SJSA1 (cell line): ENCODE measurements at places on chromosomes 2 and 18.

- no peak for DNase-seq
Observed at GRCh38 chr2:18412980-18413675, 147.3 kb downstream of the RDH14 start.

- DNase-seq = no peak
Observed at GRCh38 chr2:224876522-224876921, 160.4 kb upstream of the CCDC195 start.

- DNase-seq = no peak
Observed at GRCh38 chr2:218009231-218009630, 6.4 kb upstream of the TNS1 start.

GRCh38 chr2:9473985-9474360, 378 bp upstream of the IAH1 start:
- DNase-seq = no peak

GRCh38 chr18:3238742-3239141, 8.9 kb upstream of the MYL12A start:
- DNase-seq = no peak

DNA sequence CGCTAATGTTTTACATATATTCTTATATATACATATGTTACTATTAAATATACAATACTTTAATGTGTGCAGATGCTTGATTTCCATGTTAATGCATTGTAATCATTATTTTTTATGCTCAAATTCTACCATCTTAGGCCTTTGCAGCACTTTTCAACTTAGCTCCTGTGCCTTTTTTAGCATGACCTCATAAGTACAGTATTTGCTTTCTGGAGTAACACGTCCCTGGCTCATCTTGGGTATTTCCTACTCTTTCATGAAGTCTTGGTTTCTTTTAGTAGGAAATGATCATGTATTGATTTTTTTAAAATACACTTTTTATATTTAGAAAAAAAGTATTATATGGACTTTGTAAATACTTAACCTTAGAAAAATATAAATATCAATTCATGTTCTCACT, 36.5 kb downstream of the CAB39 start:
- no peak for DNase-seq

- no peak for DNase-seq
Observed at GRCh38 chr2:152894051-152894450, 175.6 kb downstream of the ARL6IP6 start.

DNA sequence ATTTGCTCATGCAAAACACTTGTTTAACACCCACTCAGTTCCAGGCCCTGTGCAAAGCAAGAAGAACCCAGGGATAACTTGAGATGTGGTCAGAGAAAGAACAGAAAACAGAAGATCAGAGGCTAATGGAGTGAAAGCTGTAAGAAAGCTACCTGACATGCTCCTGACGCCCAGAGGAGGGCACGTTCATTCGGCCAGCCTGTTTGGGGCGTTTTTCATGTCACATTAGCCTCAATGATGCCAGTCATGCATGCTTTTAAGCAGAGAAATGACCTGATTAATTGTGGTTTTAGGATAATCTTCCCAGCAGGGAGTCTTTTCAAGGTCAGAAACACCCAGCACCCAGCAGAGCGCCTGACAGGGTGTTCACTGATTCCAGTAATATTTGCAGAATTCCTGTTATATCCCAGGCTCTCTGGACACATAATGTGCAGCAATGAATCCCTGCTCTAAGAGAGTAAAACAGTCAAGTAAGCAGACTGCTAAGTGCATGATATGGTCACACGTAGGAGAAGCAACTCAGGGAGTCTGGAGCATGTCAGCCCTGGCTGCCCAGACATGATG, 320.0 kb downstream of the LRATD1 start:
- no peak for DNase-seq

- DNase-seq = no peak
Observed at GRCh38 chr2:38911191-38911590, 21.5 kb downstream of the ARHGEF33 start.

DNA sequence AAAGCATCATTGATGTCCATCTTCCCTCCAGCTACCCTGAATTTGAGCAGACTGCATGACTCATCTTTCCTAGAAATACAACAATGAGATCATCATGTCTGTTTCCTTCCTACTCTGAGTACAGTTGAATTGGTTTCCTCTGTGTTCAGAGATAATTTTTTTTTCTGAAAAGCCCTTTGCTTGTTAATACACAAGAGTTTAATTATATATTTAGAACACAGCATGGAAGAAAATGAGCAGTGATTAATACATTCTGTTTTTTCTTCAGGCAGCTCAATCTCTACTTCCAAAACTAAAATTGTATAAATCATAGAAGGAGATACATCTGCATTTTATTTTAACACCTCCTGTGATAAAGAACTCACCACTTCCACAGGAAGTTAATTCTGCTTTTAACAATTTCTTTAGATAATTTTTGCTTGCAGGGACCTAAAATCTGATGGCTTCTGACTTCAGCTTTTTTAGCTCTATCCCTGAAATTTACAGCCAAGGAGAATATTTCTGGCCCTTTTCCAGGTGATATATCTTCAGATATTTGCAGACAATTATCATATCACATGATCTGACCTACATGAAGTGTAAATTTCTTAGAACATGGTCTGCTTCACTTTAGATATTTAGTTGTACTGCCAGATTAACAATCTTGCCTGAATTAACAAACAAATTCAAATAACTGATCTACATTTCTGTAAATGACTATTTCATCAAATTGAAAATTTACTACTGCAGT, 249.0 kb downstream of the TRIB2 start:
- no peak for DNase-seq

GRCh38 chr18:45340884-45341283, 274.4 kb upstream of the SLC14A2 start:
- DNase-seq = peak; percentile 4

DNA sequence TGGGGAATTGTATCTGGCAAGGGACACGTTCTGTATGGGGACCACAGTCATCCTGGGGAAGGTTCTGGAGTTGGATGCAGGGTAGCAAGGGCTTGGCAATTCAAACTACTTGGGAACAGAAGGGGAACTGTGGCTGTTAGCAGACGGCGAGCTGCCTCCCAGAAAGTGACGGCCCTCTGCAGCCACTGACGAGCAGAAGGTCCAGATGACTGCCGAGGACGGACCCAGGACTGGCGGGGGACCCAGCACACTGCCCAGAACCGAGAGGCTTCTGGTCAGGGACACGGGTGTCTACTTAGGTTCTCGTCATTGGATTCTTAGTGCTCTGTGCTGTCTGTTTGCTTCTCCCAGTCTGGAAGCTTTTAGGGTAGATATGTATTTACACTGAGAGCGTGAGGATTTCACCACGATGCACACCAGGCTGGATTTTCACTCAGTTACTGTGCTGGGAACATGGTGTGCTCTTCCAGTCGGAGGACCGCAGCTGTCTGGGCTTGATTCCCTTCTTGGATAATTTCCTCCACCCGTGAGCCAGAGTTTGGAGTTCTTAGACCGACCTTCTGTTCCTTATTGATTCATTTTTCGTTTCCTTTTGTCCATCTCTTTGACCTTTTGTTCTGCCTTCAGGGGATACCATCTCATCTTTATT, 13.4 kb downstream of the GPR35 start:
- DNase-seq = no peak

DNA sequence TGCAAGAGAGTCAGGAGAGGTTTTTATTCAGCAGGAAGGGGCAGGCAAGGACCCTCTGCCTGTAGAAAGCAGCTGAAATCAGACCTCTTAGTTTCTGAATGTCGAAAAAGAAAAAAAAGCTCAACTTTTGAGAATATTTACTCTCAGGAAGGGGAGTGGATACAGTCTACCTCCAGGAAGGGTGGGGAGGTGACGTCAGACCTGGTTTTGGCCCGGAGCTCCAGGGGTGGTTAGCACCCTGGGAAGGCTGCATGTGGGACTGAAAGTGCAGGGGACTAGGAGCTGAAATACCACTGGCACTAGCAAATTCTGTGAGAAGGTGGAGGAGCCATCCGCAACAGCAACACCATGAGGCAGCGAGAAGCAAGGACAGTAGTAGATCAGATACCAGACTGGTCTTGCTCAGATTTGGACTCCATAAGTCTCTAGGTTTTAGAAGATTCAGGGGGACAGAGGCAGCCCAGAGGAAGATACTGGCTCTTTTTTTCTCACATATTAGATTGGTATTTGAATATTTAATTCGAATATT, 19.8 kb downstream of the MC2R start:
- no peak for DNase-seq

DNA sequence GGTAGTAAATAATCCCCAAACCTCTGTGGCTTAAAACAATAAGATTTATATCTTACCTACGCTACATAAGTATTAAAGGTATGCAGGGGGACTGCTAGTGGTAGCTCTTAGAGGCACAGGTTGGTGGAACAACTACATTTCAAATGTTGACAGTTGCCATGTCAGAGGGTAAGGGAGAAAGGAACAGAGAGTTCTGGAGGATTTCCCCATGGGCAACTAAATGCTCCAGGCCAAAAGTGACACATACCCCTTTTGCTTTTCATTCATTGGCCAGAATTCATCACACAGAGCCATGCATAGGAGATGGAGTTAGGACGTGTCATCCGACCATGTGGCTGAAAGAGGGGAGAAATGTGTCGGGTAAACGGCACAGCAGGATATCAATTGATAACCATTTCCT, 133.2 kb downstream of the NAPG start:
- no peak for DNase-seq

DNA sequence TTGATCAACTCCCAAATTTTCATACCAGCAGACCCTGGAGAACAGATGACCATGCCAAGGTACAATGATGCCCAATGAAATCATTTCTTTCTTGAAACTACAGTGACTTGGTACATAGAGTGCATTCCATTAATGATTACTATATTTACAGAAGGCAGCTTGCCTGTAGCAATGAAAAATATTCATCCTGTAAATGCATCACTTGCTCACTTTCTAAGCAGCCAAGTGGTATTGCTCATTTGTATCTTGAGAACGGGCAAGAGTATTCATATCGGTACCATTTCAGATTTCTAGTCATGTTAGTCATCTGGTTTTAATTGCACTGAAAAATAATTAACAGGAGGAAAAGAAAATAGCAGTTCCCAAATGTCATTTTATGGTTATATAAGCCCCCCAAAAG, 59.6 kb downstream of the VIL1 start:
- no peak for DNase-seq

DNA sequence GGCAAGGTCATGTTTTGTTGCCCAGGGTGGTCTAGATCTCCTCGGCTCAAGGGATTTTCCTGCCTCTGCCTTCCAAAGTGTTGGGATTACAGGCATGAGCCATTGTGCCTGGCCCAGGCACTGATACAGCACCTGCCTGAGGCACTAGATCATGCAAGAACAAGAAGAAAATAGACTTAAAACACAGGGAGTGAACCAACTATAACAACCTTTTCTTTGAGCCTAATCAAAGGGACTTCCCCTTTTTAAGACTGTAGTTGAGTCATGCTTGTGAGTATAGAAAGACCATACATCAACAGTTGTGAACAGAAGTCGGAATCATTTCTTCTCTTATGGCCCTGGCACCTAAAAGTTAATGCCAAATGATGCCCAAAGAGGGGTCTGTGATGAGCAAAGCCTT, 47.9 kb upstream of the MAPRE2 start:
- DNase-seq = no peak

DNA sequence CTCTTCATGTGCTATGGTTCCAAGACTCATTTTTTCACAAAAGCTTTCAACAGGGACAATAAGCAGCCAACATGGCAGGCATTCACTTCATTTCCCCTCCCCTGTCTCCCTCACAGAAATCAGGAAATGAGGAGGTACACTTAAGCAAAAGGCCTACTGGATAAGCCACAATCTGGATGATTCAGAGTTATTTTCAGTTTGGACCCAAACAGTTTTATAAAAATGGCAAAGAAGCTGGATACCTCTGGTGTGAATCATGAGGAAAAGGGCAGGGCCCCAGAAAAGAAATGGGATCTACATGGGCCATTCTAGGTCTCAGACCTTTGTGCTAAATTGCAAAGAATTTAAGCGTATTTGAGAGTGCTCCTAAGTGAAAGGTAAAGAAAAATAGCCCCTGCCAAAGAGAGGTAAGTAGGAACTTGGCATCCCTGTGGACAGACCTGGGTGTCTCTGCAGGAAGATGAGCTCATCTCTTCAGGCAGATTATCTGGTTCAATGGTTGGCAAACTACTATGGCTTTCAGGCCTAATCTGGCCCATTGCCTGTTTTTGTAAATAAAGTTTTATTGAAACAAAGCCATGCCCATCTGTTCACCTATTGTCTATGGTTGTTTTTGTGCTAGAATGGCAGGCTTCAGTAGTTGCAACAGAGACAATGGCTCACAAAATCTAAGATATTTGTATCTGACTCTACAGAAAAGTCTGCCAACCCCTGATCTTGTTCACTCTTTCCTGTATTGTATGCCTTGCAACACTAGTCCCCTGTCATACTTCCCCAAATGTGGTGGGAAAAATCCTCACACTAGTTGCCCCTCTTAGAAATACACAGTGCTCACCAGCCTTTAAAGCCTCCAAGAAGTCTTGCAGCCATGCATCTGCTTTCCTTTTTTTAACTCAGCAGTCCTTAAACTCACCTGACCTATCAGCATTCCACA, 315.0 kb downstream of the ALK start:
- DNase-seq = peak; percentile 51

- peak; percentile 76 for DNase-seq
Observed at GRCh38 chr2:9637330-9637729, 6.5 kb upstream of the YWHAQ start.

DNA sequence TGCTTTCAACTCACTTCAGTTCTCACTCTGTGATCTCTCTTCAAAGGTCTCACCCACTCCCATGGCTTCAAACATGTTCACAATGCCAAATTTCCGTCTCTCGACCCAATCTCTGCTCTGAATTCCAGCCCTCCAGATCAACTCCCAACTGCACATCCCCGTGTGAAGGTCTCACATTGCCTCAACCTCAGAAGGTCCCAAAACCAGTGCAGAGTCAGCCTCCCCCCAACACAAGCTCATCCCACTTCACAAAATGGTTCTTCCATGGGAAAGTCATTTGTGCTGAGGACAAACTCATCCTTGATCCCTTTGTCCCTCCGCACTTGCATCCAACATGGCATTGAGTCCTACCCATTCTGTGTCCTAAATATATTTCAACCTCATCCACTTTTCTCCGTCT, 31.0 kb upstream of the GNAL start:
- DNase-seq = no peak

DNA sequence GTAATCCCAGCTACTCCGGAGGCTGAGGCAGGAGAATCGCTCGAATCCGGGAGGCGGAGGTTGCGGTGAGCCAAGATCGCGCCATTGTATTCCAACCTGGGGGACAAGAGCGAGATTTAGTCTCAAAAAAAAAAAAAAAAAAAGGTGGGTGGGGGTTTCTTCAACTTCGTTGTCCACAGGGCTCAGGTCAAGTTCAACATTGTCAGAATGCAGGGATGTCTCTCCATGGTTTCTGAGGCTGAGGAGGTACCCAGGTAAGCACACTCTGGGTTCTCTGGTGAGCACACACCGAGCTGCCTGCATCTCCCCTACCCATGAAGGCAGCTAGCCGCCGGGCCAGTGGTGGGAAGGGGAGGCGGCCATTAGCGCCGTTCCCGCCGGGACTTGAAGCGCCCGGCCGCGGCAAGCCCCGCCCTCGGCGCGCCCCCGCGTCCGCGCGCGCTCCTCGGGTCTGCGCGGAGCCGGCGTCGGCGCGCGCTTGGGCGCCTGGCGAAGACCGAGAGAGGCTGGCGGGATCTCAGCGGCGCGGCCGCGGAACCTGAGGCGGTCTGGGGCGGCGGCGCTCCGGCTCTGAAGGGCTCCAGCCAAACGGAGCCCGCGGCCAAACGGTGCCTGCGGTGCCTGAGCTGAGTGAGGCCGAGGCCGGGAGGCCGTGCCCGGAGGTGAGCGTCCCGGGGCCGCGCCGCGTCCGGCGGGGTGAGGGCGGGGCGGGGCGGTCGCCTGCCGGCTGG, at the start of gene UBXN2A:
TSS of gene UBXN2A (plus strand) at position 477 of the 731 bp plus-strand sequence. CDS start 17,852 bp downstream, outside the sequence.
- peak; percentile 73 for DNase-seq
